Hematopoietic multipotent progenitor cell (in vitro differentiated cells): ENCODE measurements at places on chromosomes 2 and 18. TPM values are rescaled to one million over a fixed set of nuclear protein-coding genes. Genes with fewer than 3 reads are reported as not detected.

The DAPL1 gene
- total RNA-seq, result not detected

The RMND5A gene
- total RNA-seq, result 41.2 TPM

The PECR gene
- total RNA-seq, result 11.8 TPM

The HMSD gene
- not detected for total RNA-seq

The NIF3L1 gene
- 19.7 TPM for total RNA-seq

The ENOSF1 gene
- 84.0 TPM for total RNA-seq

The ADRA2B gene
- total RNA-seq, result under 0.01 TPM

The CHST9 gene
- total RNA-seq, result not detected

The KLHL29 gene
- under 0.01 TPM for total RNA-seq

The ALPG gene
- under 0.01 TPM for total RNA-seq

The NPPC gene
- total RNA-seq, result 0.27 TPM

The EMILIN1 gene
- 31.2 TPM for total RNA-seq

The ABCG5 gene
- under 0.01 TPM for total RNA-seq

The GALR1 gene
- under 0.01 TPM for total RNA-seq

The TNFAIP6 gene
- 0.27 TPM for total RNA-seq

The ABCB11 gene
- 0.27 TPM for total RNA-seq

The ELOA2 gene
- total RNA-seq, result not detected

The LYG2 gene
- total RNA-seq, result not detected

The AQP12A gene
- not detected for total RNA-seq
